ENCODE measurements at places on chromosomes 1 and 21.

DNA sequence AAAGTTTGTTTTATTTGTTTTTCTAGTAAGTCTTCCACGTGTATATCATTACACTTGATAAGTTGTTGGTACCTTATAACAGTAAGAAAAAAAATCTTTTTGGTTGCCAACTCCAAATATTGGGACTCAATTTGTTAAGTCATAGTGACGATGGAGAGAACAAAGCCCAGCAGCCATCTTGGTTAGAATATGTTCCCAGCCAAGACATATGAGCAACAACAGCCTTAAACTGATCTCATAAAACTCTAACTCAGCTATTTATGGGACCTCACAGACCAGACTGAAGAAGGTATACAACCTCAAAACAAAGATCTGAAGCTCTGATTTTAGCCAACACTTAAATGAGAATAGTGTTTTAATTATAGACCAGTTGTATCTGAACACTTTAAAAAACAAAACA lies 281.3 kb downstream of the VAV3 start:
- no peak for DNase-seq

DNA sequence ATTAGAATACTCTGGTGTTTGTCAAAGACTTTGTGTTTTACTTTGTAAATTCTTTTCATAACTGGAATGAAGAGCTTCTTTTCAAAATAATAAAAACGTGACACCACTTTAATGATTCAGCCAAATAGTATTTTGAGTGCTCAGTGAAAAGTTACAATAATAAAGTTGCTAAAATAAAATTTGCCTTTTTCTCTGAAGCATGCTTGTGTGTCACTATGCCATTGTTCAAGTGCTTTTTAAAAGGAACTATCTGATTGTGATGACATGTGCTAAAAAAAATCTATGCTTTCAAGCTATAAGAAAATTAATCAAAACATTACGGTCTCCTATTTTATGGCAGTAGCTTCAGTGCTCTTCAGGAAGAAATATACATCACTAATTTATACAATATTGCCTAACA lies 1290.5 kb upstream of the B3GALT2 start:
- DNase-seq, result no peak

DNA sequence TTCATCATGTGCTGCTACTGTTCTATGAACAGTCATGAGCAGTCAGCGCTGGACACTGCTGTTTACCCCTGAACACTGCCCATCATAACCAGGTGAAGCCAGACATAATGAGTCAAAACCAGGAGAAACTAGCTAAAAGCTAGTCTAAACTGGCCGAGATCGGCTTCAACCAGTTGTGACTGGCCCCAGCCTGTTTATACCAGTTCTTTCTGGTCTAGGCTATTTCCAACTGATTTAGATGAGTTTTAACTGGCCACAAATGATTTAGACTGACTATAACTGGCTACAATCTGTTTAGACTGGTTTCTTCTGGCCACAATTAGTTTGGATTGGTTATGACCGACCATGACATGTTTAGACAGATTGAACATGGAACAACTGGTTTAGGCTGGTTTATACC lies 348.3 kb upstream of the CAMK1G start:
- DNase-seq, result no peak

GRCh38 chr1:198932351-198932991 lies 293.6 kb downstream of the PTPRC start:
- no peak for DNase-seq

DNA sequence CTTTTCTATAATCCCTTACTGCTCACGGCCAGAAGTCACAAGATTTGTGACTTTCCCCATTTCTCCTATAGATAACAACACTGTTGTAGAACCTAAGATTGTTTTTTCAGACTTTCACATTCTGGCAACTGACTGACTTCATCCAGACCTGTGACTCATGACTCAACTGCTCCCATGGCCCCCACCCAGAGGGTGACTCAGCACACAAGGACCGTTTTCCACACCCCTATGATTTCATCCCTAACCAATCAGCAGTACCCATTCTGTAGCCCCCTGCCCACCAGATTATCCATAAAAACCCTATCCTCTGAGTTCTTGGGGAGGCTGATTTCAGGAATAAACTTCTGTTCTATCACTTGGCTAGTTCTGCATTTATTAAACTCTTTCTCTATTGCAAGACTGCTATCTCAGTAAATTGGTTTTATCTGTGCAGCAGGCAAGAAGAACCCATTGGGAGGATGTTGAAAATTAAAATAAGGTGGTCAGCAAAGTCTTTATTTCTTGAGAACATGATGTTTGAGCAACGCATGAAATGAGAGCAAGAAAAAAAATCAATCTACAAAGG lies 79.7 kb downstream of the NGF start:
- no peak for DNase-seq

DNA sequence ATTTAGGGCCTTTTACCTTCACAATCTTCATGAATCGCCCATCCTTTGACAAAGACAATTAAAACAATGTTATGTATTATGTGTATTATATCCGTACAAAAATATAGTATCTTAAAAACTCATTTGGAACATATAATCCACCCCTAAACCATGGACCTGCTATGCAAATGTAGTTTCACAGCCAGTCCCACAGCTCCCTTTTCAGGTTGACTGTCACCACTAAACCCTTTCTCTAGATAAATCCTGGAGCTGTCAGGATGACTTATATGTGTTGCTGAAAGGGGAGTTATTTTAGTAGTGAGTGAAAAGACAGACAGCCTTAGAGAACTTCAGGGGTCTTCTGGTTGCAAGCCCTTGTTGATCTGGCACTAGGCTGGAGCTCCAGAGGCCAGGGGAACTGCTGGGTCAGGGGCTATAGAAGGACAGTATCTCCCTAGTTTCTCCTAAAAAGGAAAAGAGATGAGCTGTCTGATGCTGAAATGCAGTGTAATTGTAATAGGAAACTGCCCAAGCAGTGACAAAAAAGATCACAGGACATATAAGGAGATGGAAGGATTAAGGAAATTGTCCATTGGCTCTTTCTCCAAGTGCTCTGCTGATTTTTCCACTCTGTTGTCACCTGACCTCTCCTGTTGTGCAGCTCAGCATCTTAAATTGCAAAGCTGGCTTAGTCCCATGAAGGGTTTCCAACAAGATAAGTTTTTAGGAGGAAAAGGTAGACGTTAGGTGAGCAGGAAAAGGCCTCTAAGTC lies 127.7 kb downstream of the S1PR1 start:
- no peak for DNase-seq

DNA sequence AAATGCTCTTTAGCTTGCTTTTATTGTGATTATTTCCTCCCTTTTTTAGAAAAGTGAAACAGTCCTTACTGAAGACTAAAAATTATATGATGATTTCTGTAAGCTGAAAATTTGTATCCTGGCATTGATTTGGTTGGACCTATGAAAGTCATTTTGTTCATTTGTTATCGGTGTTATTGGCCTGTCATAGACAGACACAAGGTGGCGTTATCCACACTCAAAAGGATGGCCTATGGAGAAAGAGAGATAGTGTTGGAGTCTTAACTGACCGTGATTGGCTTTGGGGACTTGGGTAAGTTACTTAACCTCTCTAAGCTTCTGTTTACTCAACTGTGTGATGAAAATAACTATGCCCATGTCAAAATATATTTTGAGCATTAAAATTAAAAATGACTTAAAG lies 203.6 kb upstream of the CHODL start:
- DNase-seq, result no peak

DNA sequence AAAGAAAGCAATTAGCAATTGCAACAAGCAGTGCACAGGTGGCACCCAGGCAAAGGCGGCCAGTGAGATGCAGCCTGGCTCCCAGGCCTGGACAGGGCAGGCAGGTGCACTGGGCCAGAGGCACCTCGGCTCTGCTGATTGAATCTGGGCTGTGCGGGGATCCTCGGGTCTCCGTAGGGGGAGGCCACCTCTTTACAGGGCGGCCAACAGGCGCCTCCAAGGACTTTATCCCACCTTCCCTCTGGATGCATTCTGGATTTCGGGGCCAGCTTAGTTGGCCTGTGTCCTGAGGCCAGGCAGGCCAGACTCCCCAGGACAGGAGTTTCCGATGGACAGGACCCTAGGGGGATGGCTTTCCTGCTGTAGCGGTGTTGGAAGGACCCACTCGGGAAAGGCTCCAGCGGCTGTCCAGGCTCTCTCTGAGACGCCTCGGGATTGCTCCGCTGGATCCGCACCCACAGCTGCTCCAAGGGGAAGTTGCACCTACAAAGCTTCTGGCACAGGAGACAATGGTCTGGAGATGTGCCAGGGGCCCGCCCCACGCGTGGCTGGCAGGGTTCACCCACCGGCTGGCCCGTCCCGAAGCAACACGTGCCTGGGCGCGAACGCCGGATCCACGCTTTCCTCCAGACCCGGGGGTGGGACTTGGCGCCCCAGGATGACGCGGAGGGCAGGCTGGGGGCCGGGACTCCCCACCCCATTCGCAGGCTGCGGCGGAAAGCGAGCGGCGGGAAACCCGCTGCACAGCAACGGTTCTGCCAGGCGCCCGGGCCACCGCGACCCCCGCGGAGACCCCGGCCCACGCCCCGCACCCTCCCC lies 810 bp downstream of the SLC19A1 start:
- peak; percentile 87 for DNase-seq

- DNase-seq, result no peak
Measured at GRCh38 chr21:41477641-41478318, 30.2 kb downstream of the TMPRSS2 start.

DNA sequence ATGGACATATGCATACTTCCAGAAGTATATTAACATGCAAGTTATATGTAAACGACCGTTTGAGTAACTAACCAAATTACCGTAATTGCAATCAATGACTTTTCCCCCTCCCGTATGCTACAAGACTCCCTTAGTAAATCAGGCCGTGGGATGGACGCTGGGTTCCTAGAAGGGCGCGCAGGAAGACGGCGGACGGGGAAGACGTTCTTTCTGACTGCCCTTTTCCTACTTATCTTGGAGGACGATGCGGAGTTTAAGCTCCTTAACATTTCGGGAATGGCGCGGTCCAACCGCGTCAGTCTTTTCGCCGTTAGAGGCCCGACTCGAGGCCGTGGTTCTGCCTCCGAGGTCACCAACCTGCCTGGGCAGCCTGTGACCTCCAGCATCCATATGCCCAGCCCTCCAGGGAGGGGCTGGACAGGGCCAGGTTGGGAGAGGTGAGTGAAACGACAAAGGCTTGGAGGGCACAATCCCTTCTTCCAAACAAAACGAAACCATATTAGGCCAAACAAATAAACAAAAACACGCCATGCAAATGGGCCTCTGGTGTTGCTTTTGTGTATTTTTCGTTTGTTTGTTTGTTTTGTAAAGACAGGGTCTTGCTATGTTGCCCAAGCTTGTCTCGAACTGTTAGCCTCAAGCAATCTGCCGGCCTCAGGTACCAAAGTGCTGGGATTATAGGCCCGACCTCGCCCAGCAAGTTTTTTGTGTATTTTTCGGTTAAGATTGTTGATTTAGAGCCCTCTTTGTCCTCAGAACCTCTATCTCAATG lies 873 bp upstream of the PI4KB start:
- DNase-seq, result peak; percentile 26

DNA sequence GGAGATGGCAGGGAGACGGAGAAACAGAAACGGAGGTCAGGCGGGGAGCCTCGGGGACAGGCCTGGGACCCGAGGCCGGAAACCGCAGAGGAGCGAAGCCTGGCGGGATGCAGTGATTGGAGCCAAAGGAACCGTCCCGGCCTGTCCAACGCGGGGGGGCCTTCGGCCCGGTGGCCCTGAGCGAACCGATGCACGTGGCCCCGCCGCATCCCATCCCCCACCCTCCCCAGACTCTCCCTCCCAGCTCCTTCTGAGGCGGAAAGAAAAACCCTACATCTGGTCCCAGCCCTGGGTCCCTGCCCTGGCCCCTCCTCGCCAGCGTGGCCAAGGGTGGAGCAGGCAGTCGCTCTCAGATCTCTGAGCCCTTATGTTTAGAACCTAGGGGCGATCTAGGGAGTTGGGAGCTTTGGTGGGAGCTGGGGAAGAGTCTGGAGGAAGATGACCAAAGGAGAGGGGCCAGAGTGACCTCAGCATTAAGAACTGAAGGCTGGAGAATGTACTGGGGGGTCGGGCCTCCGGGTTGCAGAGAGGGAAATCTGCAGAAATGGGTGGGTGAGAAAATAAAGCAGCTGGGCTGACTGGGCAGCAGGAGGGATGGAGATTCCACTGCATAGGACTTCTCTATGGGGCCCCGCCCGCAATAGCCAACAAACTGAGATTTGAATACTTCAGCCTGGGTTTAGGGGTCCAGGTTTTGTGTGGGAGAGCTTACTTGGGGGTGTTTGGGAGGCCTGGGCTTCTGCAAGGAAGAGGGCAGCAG lies 1.5 kb upstream of the CRABP2 start:
- peak; percentile 47 for DNase-seq

DNA sequence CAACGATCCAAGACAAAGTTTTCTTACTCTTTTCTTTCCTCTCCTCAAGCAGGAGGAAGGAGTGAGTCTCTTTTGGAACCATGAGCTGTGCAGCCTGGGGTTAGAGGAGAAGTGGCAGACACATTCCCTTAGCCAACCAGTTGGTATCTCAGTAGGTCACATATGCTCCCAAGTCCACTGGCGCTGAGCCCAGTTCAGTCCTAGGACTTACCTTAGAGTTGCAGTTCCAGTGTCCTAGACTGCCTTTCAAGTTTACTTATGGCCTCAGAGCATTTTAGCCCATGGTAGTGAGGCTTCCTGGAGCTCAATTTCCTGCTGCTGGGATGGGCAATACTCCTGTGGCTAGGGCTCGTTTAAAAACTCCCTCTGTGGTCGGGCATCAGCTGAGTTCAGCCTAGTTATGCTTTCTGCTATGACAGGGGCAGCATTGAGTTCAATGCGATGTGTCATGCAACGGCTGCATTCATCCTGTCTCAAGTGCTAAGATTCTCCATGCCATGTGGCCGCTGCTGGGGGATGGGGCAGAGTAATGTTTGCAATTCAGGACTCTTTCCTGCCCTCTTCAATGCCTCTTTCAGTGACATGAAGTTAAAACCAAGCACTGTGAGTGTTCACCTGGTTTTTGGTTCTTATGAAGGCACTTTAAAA lies 103.8 kb downstream of the LRRC7 start:
- DNase-seq, result no peak

DNA sequence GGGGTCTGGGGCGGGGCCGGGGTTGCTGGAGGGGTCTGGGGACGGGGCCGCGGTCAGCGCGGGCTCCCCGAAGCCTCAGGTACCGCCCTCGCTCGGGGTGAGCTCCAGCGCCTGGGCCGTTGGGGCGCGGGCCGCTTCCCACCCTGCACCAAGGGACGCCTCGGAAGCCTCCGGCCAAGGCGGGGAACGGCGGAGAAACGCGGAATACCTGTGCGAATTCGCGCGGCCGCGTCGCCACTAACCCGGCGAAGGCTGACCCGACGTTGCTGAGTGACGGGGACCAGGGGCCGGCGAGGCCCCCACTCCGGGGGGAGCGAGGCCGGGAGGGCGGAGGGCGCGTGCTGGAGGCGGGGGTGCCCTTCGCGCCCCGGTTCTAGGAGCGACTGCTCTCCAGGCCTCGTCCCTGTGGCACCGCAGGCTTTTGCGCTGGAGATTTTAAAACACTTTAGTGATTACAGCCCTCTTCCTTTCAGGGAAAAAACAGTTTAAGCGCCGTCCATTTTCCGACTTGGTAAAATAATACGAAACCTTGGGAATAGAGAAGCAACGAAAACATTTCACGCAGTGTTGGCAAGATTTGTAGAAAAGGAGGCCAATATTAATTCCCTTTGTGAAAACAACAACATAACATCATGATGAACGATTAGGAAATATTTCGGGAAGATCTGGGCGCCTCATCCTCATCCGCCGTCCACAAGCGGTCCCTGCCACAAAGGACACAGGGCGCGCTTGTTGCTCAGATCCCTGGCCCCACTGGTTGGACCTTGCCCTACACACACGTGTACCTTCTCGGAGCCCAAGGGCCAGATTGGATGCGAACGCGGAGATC lies 971 bp upstream of the GNG4 start:
- DNase-seq, result peak; percentile 57

GRCh38 chr1:230381049-230381467 lies 45.1 kb downstream of the PGBD5 start:
- DNase-seq, result peak; percentile 16

GRCh38 chr1:66490816-66491215 lies 43.1 kb upstream of the SGIP1 start:
- no peak for DNase-seq

Measured in transverse colon (tissue), 4 donors.